ENCODE measurements at places on chromosomes 2 and 18.

GRCh38 chr2:9837451-9837850 is 5.8 kb upstream of the TAF1B start:
- no peak for DNase-seq

DNA sequence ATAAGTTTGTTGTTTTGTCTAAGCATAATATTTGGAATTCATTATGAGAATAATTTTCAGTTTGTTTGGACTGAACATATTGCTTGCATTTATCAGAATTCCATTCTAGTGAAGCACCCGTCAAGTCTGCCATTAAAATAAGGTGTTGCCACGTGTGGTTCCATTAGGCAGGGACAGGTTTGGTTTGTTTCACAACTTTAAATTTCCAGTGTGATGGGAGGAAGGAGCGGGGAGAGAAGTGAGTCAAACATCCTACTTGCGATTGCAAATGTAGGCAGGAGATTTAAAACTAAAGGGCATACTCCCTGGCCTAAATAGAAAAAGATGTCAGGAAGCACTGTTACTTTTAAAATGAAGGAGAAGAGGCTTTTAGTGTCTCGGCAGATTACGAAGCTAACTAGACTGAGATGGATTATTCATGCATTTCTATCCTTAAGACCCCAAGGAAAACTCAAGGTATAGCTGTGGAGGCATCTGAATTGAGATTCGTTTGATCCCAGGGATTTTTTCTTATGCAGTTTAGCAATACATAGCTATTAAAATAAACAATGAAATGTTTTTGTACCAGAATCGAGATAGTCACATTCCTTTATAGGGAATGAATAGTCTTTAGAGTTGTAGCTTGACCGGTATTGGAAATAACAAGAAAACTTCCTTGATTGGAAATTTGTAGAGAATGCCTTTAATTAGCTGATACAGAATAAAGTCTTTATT is 19.8 kb downstream of the GRHL1 start:
- no peak for DNase-seq

- DNase-seq: no peak
Observed at GRCh38 chr2:43102366-43103092, 123.9 kb downstream of the ZFP36L2 start.

DNA sequence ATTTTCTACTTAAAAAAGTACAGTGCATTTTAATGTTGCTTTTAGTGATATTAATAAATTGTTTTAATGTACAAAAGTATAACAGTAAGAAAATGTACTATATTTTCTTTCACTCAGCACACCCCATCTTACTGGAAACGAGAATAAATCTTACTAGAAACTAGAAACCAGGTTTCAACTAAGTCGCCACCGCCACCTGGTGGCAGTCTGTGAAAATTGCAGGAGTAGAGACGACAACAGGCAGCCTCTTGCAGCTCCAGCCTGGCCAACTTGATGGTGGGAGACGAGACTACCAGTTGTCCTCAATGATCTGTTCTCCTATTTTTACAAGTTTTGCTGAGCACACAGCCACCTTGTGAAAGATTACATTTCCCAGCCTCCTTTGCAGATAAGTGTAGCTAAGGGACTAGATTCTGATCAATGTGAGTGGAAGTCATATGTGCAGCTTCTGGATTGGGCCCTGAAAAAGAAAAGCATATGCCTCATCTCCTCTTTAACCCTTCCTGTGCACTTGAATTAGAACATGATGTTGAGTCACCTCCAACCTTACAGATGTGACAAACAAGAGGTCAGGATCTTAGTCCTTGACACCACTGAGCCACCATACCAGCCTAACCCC is 8.7 kb downstream of the OTOF start:
- no peak for DNase-seq

DNA sequence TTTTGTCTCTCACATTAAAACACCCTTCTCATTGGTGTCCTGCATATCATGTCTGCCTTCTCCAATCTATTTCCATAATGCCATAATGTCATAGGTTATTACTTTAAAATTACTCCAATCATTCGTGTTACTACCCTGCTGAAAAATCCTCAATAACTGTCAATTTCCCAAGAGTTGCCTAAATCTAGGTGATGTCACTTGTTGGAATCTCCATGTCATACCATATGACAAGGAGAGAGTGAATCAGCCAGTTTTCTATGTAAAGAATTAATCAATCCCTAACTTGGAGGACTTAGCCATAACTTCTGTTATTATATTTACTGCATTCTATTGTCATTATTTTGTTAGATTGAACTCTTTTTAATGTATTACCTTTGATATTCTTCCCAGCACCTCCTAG is 62.5 kb downstream of the PHLPP1 start:
- no peak for DNase-seq

DNA sequence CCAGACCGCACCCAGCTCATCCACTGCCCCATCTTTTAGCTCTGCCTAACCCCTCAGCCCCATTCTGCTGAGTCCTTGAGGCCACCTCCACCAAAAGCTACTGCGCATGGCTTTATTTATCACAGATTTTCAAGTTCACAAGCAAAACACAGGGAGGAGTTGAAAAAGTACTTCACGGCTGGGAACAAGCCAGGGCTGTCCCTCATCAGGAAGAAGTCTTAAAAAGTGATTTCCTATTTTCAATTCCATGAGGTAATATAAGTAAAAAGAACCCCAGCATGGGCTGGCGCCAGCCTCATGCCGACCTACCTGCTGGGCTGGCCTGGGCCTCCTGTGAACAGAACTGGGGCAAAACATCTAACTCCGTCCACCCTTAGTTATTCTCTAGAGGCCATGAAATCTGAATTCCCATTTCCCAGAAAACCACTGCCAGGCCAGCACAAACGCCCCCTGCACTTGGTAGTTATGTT is 69.0 kb downstream of the POLR1A start:
- no peak for DNase-seq

DNA sequence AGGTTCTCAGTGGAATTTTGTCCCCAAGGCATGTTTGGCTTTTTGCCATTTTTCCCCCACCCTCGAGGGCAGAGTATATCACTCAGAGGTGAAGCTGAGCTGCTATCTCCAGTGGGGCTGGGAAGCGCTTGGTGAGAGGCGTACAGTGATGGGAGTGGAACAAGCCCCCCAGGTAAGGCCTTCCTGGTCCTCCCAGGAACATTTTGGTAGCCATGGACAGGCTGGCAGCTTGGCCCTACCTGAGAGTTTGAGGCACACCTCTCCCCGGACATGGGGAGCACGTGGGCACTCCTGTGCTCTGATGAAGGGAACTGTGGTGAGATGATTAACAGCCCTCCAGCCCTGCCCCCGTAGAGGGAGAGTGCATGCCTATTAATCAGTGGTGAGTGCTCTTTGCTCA is 99.3 kb downstream of the C1QL2 start:
- DNase-seq: no peak

- no peak for DNase-seq
Observed at GRCh38 chr2:120454654-120455385, 108.9 kb downstream of the INHBB start.

GRCh38 chr2:111994042-111994441 is 61.0 kb upstream of the TMEM87B start:
- DNase-seq: no peak

- no peak for DNase-seq
Observed at GRCh38 chr18:61572871-61573270, 239.6 kb downstream of the CDH20 start.

- no peak for DNase-seq
Observed at GRCh38 chr18:62412231-62412979, 87.3 kb downstream of the TNFRSF11A start.

DNA sequence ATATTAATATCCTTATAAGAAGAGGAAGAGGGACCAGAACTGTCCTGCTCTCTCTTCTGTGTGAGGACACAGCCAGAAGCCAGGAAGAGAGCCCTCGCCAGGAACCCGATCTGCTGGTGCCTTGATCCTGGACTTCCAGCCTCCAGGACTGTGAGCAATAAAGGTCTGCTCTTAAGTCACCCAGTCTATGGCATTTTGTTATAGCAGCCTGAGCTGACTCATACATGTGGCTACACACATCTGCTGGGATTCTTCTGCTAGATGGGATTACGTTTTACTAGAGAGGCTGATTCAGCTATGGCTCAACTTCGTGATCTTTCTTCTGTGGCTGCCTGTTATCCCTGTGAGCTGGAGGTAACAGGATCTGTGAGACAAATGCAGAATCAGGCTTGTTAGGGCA is 29.6 kb downstream of the ARL4C start:
- DNase-seq: no peak

DNA sequence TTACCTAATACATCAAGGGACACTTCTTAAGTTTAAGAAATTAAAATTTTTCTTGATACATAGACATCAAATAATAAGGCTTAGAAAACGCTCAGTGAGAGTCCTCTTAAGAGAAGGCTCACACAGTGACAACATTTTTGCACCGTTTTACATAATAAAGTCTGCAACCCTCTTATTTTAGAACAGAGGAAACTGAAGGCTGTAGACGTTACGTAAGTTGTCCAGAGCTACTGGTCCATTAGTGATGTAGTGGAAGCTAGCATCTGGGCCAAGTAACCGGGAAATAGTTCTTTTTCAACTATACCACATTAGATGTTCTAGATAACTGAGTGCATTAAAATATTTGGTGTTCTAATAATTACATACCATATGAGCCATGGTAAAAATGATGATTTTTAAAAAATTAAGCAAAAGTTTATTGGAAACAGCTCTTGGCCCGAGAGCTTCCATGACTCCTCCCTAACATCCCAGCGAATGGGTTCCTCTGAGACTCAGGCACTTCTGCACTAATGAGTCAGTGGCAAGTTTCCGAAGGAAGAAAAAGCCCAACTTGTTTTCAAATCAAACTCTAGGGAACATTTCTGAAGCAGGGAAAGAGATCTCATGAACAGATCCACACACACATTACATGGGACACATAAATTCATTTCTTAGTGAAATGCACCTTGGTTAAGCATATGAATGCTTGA is 232.6 kb upstream of the PXDN start:
- DNase-seq: no peak

GRCh38 chr2:77807531-77808215 is 285.5 kb upstream of the LRRTM4 start:
- no peak for DNase-seq

DNA sequence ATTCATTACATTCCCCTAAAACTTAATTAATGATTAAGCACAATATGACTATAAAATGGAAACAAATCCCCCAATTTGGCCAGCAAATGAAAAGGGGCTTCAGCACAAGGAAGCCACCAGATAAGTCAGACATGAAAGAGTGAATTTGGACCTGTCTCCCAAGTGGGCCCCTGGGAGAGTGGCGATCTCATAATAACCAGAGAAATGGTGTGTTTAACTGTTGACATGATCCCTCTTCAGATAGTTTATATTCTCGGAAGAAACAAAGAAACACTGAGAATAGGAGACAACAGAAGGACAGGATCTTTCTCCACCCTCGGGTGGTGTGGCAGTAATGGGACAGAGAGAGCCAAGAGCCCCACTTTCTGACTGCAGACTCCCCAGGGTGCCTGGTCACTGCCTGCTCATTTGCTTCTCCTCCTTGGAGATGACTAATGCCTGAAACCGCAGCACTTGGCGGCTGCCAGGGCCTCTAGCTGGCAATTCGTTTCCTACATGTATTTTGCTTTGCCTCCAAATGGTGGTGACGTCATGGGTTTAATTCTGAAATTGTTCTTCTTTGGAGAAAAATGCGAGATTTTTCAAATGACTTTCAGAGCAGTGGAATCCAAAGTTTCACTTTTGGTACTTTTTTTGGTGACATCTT is 46.4 kb upstream of the SPP2 start:
- DNase-seq: no peak

- DNase-seq: no peak
Observed at GRCh38 chr18:11004951-11005350, 144.4 kb downstream of the PIEZO2 start.

DNA sequence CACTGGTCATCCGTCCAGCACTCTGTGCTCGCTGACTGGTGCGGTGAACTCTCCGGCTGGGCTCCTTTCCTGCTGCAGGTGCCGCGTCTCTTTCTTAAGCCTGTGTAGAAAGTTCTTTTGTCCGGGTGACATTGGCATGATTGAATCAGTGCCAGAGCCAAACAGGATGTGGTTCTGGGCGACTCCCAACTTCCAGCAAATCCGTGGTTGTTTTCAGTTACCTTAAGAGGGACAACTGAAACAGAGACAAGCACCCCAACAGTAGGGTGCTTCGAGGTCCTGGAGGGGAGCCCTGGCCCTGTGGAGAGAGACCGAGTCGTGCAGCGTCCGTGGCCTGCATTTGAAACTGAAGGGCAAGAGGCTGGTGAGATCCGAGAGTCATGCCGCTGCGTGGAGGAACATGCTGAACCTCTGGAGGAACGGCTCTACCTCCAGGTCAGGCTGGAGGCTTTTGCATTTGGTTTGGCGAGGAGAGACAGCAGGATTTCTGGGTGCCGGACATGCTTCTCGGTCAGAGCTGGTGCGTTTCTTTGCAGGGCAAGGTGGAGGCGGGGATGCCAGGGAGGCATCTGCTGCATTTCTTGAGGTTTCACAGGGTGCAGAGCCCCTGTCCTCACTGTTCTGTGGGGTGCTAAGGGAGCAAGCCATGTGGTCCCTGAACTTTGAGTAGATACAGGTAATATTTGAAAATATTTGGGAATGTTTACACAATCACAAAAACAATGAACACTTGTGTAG is 26.8 kb downstream of the SH3BP4 start:
- no peak for DNase-seq

- no peak for DNase-seq
Observed at GRCh38 chr2:187422282-187422681, 25.8 kb downstream of the CALCRL start.

DNA sequence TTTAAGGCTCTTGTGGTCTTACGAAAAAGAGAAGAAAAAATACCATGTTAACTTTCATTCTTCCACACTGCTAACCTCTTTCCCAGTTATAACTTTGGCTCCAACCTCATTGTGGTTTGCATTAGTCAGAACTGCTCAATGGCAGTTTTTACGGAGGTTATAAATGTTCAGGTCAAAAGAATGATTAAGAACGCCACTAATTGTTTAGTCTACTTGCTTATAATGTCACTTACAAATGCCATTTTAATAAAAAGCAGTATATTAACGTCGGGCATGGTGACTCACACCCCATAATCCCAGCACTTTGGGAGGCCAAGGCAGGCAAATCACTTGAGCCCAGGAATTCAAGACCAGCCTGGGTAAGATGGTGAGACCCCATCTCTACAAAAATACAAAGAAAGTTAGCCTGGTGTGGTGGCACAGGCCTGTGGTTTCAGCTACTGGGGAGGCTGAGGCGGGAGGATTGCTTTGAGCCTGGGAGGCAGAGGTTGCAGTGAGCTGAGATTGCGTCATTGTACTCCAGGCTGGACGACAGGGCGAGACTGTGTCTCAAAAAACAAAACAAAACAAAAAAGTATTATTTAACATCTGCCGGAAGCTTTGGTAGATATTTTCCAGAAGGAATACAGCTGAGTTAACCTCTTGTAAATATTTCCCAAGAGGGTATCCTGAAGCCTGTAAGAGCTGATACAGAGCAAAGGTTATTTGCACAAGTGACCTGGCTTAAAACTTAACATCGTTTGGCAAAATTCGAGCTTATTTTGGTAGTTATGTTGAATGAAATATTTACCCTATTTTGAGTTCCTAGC is 5.1 kb downstream of the AGPS start:
- DNase-seq: no peak

DNA sequence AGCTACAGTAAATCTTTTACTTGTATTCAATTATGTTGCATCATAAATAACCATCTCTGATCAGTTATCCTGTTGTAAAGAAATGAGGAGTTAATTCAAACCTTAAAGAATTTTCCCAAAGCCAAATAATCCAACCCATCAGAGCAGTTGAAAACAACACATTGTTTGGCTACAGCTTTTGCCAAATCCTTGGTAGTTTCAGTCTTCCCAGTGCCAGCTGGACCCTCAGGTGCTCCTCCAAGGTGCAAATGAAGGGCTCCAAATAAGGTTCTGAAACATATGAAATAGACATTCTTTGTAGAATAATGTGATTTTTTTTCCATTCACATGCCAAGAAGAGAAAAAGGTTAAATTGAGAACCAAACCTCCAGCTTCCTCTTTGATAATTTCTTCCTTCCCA is 158.7 kb downstream of the DNAH7 start:
- DNase-seq: no peak
